Breast epithelium (tissue), 4 donors: ENCODE measurements at places on chromosomes 6 and 20.

GRCh38 chr6:138160329-138161087 is 1.2 kb upstream of the ARFGEF3 start:
- peak overlapping the region; percentile 65 for H3K4me3 ChIP-seq
- no peaks in the 10 kb centered on the region for H3K27me3 ChIP-seq
- H3K36me3 ChIP-seq, result no peaks in the 10 kb centered on the region
- DNase-seq, result no peak
- no peaks in the 10 kb centered on the region for H3K4me1 ChIP-seq

- no peak overlapping the region for H3K4me3 ChIP-seq
- H3K4me1 ChIP-seq, result no peaks in the 10 kb centered on the region
- no peaks in the 10 kb centered on the region for H3K36me3 ChIP-seq
- peak overlapping the region; percentile 63 for H3K27ac ChIP-seq
- no peak for DNase-seq
- no peaks in the 10 kb centered on the region for H3K27me3 ChIP-seq
These were observed 44.9 kb upstream of the ID1 start for GRCh38 chr20:31560094-31560745.

DNA sequence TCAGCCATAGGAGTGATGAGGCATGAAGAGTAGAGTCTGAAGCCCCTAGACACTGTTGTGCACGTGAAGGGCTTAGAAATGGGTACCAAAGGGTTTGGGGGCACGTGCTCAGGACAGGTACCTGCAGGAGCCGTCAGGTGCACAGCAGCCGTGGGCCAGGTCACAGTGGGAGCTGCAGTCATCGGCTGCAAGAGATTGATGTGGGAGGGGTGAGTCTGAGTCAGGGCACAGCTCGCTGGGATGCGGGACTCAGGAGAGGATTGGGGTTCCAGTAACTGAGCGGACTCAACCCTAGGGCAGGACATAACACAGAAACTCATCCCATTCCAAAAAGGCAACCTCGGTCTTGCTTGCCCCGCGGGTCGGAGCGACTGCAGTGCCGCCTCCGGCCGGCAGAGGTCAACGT is 1.1 kb downstream of the DLK2 start:
- peak overlapping the region; percentile 61 for H3K27ac ChIP-seq
- no peaks in the 10 kb centered on the region for H3K27me3 ChIP-seq
- no peaks in the 10 kb centered on the region for H3K4me1 ChIP-seq
- H3K4me3 ChIP-seq, result peak overlapping the region; percentile 84
- peak; percentile 79 for DNase-seq

GRCh38 chr6:126156973-126157372 is 170.6 kb downstream of the TRMT11 start:
- no peak overlapping the region for H3K4me3 ChIP-seq
- H3K27ac ChIP-seq, result no peak overlapping the region
- no peaks in the 10 kb centered on the region for H3K36me3 ChIP-seq
- no peaks in the 10 kb centered on the region for H3K4me1 ChIP-seq
- no peak for DNase-seq
- H3K27me3 ChIP-seq, result no peaks in the 10 kb centered on the region

DNA sequence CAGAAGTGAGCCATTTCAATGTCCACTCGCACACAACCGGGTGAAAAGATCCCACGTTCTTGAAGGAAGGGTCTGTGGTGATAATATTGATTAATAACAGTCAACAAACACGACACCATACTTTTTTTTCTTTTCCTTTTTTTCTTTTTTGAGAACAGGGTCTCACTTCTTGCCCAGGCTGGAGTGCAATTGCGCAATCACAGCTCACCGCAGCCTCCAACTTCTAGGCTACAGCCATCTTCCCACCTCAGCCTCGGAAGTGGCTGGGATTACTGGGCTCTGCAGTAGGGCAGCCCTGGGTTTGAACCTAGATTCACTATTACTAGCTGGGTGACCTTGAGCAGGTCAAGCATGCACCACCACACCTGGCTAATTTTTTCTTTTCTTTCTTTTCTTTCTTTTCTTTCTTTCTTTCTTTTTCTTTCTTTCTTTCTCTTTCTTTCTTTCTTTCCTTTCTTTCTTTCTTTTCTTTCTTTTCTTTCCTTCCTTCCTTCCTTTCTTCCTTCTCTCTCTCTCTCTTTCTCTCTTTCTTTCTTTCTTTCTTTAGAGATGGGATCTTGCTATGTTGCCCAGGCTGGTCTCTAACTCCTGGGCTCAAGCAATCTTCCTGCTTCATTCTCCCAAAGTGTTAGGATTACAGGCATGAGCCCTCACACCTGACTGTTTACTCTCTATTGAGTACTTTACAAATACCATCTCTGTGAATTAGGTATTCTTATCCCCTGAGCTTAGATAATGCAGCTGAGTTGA is 123.9 kb downstream of the SNX5 start:
- peaks cover 6% of the 10 kb centered on the region for H3K4me1 ChIP-seq

- no peaks in the 10 kb centered on the region for H3K36me3 ChIP-seq
- no peaks in the 10 kb centered on the region for H3K4me1 ChIP-seq
- H3K27ac ChIP-seq, result no peak overlapping the region
- DNase-seq, result no peak
- no peaks in the 10 kb centered on the region for H3K27me3 ChIP-seq
These were observed 49.9 kb upstream of the GTSF1L start for GRCh38 chr20:43776691-43777090.

- H3K27ac ChIP-seq, result no peak overlapping the region
- H3K36me3 ChIP-seq, result no peaks in the 10 kb centered on the region
- H3K27me3 ChIP-seq, result no peaks in the 10 kb centered on the region
- H3K4me1 ChIP-seq, result no peaks in the 10 kb centered on the region
- no peak for DNase-seq
These were observed 121.6 kb upstream of the GJE1 start for GRCh38 chr6:142011156-142011555.

DNA sequence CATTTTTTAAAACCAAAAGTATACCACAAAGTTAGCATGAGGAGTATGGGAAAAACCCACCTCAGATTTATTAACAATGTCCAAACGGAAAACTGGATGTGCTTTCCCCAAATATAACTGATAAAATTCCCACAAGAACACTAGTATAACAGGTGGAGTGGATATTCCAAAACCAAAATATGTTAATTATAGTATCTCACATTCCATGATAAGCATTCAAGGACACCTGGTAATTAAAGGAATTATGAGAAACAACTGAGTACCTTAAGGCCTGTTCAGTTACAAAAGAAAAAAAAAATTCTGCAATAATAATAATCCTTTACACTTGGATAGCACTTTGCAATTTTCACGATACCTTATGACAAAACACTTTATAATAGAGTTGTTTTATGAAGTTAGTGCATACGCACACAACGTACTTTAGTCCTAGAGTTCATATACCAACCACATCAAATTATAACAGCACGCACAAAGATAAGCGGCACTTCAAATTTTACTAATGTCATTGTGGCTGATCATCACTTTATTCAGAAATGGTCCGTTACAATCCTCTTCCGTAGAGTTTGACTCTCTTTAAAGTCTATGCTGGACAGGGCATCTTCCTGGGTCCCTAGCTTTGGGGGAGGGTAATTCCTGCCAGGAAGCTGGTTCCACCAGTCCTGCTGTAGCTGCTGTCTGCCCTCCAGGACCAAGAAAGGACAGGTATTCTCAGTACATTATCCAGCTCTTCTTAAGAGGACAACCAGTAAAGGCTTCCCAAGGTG is 1.7 kb downstream of the CDK19 start:
- H3K27ac ChIP-seq, result no peak overlapping the region
- peak overlapping the region; percentile 86 for H3K4me3 ChIP-seq
- no peaks in the 10 kb centered on the region for H3K4me1 ChIP-seq
- H3K27me3 ChIP-seq, result no peaks in the 10 kb centered on the region
- no peak for DNase-seq

DNA sequence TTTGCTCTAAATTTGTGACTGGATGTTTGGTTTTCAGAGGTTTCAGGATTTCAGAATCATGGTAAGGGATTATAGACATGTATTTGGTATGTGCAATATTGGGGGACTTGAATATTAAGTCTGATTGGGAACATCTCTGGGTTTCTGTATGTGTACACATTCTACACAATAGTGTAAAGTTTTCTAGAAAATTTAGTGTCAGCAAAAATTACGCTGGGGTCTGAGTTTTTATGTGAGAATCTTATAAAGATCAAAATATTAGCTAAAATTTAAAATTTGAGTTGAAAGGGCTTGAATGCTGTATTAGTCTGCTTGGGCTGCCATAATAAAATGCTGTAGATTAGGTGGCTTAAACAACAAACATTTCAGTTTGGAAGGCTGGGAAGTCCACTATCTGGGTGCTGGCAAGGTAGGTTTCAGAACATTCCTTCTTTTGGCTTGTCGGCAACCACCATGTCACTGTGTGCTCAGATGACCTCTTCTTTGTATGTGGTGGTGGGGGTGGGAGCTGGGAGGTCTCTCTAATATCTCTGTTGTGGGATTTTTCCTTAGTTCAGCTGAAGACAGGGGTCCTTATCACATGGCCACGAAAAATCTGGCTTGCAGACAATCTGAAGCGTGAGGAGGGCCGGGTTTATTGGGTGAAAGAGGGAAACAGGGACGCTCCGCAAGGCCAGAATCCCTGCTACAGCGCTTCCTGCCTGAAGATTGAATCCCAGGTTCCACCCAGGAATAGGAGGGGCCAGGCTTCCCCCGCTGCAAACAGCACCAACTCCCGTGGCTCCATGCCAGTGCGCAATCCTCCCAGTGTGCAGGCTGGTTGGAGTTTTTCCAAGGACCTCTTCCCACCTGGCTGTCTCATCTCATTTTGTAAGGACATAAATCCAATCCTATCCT is 299.7 kb downstream of the PLCB1 start:
- no peaks in the 10 kb centered on the region for H3K4me1 ChIP-seq
- peak overlapping the region; percentile 45 for H3K27ac ChIP-seq

DNA sequence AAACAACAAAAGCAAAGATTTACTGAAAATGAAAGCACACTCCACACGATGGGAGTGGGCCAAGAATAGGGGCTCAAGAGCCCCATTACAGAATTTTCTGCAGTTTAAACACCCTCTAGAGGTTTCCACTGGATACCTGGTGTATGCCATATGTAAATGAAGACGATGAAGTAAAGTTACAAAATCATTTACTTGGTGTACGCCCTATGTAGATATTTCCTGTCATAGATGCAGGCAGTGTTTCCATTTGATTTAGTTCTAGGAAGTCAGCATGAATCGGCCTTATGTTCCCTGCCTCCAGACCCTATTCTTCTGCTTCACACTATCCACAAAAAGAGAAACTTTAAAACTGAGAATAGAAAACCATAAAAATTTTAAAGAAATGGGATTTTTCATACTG is 404.4 kb upstream of the GJE1 start:
- H3K27ac ChIP-seq, result no peak overlapping the region
- no peaks in the 10 kb centered on the region for H3K27me3 ChIP-seq
- no peaks in the 10 kb centered on the region for H3K36me3 ChIP-seq

GRCh38 chr20:23907579-23907978 is 28.0 kb upstream of the CST5 start:
- no peaks in the 10 kb centered on the region for H3K36me3 ChIP-seq
- DNase-seq, result no peak
- no peak overlapping the region for H3K27ac ChIP-seq

DNA sequence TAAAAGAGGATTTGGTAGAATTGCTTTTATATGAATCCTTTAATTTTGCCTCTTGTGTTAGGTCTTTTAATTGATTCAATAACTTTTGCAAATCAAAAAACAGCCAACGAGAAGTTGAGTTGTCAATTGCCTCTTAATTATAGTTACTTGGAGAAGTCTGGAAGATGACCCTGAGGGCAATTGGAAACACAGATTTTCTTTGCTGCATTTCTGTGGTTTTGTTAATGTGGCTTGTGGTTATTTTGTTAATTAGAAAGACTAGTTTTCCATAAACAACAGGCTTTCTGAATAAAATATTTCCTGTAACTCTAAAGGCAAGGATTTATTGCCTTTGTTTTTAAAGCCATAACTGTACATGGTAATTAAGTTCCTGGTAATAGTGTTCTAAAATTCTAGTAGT is 513.0 kb downstream of the EPHA7 start:
- no peak for DNase-seq
- H3K27ac ChIP-seq, result no peak overlapping the region
- no peaks in the 10 kb centered on the region for H3K36me3 ChIP-seq
- no peaks in the 10 kb centered on the region for H3K27me3 ChIP-seq
- no peaks in the 10 kb centered on the region for H3K4me1 ChIP-seq

GRCh38 chr6:26025894-26026832 is 61.1 kb upstream of the HFE start:
- no peaks in the 10 kb centered on the region for H3K4me1 ChIP-seq
- peak overlapping the region; percentile 61 for H3K4me3 ChIP-seq
- no peaks in the 10 kb centered on the region for H3K27me3 ChIP-seq
- no peaks in the 10 kb centered on the region for H3K36me3 ChIP-seq

- H3K27me3 ChIP-seq, result no peaks in the 10 kb centered on the region
- H3K36me3 ChIP-seq, result no peaks in the 10 kb centered on the region
- H3K4me3 ChIP-seq, result no peak overlapping the region
These were observed 4.7 kb upstream of the LINC00237 start for GRCh38 chr20:21110811-21111210.

GRCh38 chr20:8764344-8764962 is 304.4 kb upstream of the PLCB4 start:
- H3K36me3 ChIP-seq, result no peaks in the 10 kb centered on the region
- no peaks in the 10 kb centered on the region for H3K4me1 ChIP-seq
- no peak for DNase-seq
- H3K4me3 ChIP-seq, result no peak overlapping the region

DNA sequence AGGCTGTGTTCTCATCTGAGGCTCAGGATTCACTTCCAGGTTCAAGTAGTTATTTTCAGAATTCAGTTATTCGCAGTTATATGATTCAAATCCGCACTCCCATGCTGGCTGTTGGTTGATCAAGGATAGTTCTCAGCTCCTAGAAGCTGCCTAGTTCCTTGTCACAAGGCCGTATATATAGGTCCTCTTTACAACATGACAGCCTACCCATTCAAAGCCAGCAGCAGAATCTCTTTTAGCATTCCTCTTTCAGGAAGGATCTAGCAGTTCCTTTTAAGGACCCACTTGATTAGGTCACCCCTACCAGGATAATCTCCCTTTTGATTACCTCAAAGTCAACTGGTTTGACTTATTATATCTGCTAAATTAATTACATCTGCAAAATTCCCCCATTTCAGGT is 23.8 kb upstream of the LAMP5 start:
- H3K36me3 ChIP-seq, result no peaks in the 10 kb centered on the region
- DNase-seq, result no peak
- no peak overlapping the region for H3K4me3 ChIP-seq
- H3K27ac ChIP-seq, result no peak overlapping the region
- no peaks in the 10 kb centered on the region for H3K27me3 ChIP-seq

DNA sequence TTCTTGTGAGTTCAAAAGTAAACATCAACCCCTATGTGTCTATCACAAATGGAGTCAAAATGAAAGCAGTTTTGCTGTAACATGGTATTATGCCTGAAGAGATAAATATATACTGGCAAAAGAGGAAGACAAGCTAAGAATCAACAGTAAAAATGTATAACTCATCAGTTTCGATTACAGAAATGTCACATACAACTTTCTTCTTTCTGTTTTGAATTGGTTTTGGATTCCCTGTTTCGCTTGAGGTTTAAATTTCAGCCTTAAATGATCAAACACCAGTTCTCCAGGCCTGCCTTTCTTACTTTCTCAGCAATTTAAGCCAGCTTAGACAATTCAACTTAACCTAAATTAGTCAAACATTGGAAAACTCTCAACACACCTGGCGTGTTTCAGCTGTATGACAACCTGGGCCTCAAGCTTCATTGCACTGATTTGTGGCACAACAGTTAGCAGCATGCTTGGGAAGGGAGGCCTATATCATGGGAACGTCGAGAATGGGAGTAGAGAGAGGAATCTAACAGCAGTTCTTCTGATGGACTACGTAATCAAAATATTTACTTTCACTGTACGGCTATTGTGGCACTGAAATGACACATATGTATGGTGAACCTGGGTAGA is 51.9 kb upstream of the MARCKS start:
- H3K4me1 ChIP-seq, result no peaks in the 10 kb centered on the region
- DNase-seq, result no peak
- no peaks in the 10 kb centered on the region for H3K36me3 ChIP-seq
- no peaks in the 10 kb centered on the region for H3K27me3 ChIP-seq
- peak overlapping the region; percentile 54 for H3K27ac ChIP-seq
- H3K4me3 ChIP-seq, result no peak overlapping the region
